ENCODE measurements at places on chromosomes 5 and 9. TPM values are rescaled to one million over a fixed set of nuclear protein-coding genes. Genes with fewer than 3 reads are reported as not detected.

DNA sequence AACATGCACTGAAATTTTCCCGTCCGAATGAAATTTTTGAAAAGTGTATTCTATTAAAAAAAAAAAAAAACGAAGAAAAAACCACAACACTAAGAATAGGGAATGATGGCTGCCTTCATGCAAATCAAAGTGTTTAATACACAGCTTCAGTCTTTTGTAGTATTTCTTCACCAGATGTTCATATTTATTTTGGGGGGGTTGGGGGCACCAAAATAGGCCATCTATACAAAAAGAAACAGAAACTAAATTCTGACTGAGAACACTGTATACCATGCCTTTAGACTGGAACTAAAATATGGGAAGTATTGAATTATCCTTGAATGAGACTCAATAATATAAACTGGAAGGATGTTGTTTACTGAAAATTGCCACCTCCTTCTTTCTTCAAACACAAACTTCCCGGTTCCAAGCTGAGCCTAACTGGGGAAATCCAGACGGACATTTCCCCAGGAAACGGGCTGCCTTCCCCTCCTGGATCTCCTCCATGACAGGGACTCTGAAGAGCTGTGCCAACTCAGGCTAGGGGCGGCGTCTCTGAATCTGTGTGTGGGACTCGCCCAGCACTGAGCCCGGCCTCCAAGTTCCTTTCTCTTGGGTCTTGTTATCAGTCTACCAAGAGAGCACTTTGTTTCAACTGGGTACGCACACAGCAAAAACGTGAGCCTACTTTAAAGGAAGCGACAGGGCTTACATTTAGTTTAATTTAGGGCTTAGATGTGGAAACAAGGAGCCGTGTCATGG lies 511.3 kb upstream of the ADAMTS16 start:
- DNase-seq = no peak

GRCh38 chr5:17235731-17236330 lies 18.4 kb downstream of the BASP1 start:
- no peak for DNase-seq

- no peak for DNase-seq
Measured at GRCh38 chr5:7516253-7516652, 120.3 kb downstream of the ADCY2 start.

DNA sequence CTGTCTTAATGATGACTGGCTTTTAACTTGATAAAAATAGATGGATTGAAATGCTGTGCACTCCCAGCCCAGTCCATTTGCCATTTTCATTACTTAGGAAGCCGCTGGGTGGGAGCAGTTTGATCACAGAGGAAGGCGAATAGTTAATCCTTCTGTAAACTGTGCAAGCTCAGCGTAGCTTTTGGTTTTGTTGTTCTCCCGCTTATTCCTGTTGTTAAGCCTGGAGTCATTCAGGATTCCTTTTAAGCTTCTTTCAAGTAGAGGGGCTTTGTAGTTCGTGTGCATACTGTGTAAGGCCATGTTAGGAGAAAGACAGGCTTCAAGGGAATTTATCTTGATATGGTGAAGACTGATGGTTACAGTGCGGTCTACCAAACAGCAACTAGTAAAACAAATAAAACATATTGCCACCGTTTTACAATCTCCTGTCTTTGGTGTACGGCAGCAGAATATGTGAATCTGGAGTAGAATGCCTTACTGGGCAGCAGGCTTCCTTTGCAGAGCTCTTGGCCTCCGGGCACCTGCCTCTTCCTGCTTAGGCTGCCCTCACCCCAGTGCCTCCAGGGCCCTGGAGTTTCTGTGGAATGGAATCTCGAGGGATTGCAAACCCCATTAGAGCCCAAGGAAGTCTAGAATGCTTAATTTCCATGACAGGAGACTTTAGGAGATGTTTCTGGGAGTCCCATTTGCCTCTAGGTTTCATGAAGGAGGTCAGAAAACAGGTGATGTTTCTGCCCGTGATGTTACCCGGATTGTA lies 141.4 kb downstream of the TRIO start:
- no peak for DNase-seq

DNA sequence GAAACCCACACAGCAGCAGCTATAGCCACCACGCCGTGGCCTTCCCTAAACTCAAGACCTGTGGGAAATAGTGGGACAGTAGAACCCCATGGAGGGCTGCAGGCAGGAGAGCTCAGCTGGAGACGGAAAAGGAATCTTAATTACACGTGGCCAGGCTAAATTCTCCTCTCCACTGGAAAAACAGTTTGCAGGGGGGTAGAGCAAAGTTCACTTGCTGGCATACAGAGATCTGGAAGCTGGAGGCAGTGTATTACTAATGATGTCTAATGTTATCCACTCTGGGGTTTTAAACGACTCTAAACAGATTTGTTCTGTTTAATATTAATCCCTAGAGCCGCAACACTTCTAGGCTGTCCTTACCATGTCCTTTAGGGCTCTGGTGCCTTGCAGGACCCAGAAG lies 257.1 kb downstream of the SAXO1 start:
- DNase-seq = no peak

DNA sequence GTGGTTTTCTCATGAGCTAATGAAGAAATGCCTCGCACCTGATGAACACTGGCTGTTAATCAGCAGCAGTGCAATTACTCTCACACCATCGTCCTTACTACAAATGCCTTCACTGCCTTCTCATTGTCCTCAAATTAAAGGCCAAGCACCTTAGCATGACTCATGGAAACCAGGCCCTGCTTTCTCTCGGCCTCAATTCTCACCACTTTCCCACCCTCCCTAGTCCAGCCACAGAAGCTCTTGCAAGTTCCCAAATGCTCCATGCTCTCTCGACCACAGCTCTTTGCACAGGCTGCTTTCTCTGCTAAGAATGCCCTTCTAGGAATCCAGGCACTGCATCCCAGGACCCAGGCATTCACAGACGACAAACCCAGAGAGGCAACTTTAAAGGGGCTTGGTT lies 94.6 kb upstream of the KLF4 start:
- DNase-seq = no peak

- DNase-seq = no peak
Measured at GRCh38 chr5:128081111-128081851, 2.3 kb upstream of the SLC12A2 start.

CCDC192 gene
- total RNA-seq = not detected
